Activated CD8-positive, alpha-beta memory T cell treated with anti-CD3 and anti-CD28 coated beads for 48 hours (primary cell): ENCODE measurements at places on chromosomes 3 and 15.

GRCh38 chr3:127031413-127031810 lies 48.5 kb downstream of the PLXNA1 start:
- no peak for DNase-seq

GRCh38 chr3:142863010-142863817 lies 25.7 kb downstream of the PCOLCE2 start:
- DNase-seq, result no peak

- no peak for DNase-seq
These were observed 1.9 kb downstream of the TF start for GRCh38 chr3:133747907-133748639.

GRCh38 chr3:43423639-43424038 lies 137.3 kb downstream of the SNRK start:
- DNase-seq, result no peak
